Immature natural killer cell (primary cell): ENCODE measurements at places on chromosomes 11 and 22. TPM values are rescaled to one million over a fixed set of nuclear protein-coding genes. Genes with fewer than 3 reads are reported as not detected.

Gene RBMXL2
- polyA plus RNA-seq, result not detected

DNA sequence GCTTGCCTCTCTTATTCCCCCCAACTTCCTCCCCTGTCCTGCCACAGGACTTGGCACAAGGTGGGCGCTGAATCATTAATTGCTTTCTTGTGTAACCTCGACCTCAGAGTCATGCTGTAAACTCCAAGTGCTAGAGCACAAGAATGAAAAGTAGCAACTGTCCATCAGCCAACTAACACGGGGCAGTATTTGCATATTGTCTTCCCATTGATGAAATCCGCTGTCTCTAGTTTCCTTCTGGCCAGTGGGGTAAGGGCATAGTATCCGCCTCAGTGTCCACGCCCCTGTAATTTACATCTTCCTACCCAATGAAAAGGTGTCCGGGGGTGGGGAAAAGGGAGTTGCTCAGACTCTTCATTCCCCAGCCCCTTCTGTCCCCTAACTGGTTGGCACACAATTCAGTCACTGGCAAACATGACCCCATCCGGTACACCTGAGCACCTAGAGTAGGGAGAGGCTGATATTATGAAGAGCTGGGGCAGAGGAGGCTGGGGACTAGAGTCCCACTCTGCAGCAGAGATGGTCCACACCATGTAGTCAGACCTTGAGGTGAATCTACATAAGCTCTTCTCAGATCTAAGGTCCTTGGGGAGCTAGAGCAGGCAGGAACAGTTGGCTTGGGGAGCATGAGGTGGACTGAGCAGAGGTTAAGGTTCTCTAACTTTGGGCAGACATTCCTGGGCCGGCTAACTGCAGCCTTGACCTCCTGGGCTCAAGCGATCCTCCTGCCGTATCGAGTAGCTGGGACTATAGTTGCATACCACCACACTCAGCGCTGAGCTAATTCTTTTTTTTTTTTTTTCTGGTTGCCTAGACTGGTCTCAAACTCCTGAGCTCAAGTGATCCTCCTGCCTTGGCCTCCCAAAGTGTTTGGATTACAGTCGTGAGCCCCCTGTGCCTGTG is 6.8 kb upstream of the GGA1 start:
- peaks cover 2% of the 10 kb centered on the region for H3K27me3 ChIP-seq
- no peak overlapping the region for H3K27ac ChIP-seq
- DNase-seq, result no peak
- no peak overlapping the region for H3K4me3 ChIP-seq
- peaks cover 17% of the 10 kb centered on the region for H3K4me1 ChIP-seq

DNA sequence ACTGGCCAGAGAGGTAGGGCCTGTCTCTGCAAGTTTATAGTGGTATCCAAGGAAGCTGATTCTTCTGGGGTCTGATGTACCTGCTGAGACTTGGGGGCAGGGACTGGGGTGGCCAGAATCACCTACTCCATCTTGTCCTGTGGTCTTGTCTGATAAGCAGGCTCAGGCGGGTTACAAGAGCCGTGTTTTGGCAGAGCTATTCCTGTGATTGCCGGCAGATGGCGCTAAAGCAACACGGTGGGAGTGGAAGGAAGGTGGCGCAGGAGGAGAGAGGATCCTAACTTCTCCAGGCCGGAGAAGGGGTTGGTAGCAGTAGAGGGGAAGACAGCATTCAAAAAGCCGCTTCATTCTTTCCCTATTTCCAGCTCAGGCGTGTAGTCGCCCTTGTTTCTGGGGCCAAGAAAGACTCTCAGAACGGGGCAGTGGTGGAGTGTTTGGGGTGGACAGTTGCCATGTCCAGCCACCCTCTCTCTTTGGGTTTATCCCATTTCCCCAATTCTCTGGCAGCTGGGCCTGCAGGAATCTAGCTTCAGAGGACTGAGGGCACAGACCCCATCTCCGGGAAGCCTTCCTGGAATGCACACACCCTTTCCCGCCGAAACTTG is 15.1 kb downstream of the CHRM1 start:
- H3K4me3 ChIP-seq, result no peak overlapping the region
- H3K36me3 ChIP-seq, result no peaks in the 10 kb centered on the region
- H3K27me3 ChIP-seq, result peaks cover 6% of the 10 kb centered on the region
- H3K4me1 ChIP-seq, result no peaks in the 10 kb centered on the region

GRCh38 chr11:123700772-123701171 is 40.7 kb downstream of the ZNF202 start:
- no peaks in the 10 kb centered on the region for H3K4me1 ChIP-seq
- H3K27me3 ChIP-seq, result peaks cover 20% of the 10 kb centered on the region
- H3K4me3 ChIP-seq, result no peak overlapping the region
- no peaks in the 10 kb centered on the region for H3K36me3 ChIP-seq
- H3K27ac ChIP-seq, result no peak overlapping the region

DNA sequence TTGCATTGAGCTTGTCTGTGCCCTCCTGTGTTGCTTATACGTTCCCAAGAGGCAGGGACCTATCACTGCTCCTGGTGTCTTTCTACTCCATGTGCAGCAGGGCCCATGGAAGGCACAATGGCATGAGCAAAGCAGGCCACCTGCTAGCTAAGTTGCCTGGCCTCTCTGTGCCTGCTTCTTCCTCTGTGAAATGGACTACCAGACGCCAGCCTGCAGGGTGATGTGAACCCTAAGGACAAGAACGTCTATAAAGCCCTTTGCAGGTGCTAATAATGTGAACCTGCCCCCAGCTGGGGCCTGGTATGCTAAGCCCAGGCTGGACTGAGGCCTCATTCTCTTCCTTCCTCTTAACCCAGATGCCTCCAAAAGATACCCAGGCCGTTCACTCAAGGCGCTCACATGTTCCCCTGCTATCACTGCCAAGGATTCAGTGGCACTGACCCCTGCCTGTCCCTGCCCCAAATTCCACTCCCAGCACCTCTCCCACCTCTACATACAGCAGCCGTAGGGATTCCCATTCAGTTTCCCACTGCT is 4.0 kb downstream of the GUCD1 start:
- peaks cover 4% of the 10 kb centered on the region for H3K27me3 ChIP-seq
- no peak for DNase-seq
- H3K36me3 ChIP-seq, result peaks cover 15% of the 10 kb centered on the region
- no peak overlapping the region for H3K27ac ChIP-seq

Gene ANGPTL5
- not detected for polyA plus RNA-seq

Gene PYGM
- 1.1 TPM for polyA plus RNA-seq

DNA sequence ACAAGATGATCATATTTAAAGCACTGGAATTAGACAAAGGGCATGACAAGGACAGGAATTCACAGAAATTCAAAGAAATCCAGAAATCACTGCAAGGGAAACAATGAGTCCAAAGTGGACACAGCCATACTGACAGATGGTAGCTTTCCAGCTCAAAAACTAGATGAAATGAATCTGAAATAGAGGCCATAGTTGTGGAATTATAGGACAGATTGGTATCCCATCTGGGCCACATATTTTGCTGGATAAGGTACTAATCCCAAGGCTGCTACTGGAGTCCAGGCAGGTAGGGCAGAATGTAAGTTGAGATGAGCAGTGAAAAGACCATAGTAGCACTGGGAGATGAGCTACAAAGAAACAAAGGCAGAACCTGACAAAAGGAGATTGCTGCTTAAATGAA is 258.3 kb upstream of the ANO3 start:
- no peak overlapping the region for H3K27ac ChIP-seq
- H3K27me3 ChIP-seq, result peaks cover 1% of the 10 kb centered on the region
- DNase-seq, result no peak
- no peak overlapping the region for H3K4me3 ChIP-seq

Gene THY1
- polyA plus RNA-seq, result not detected

GRCh38 chr22:40621309-40622151 is 15.0 kb downstream of the MRTFA start:
- H3K36me3 ChIP-seq, result peaks cover 7% of the 10 kb centered on the region
- no peak overlapping the region for H3K27ac ChIP-seq
- no peaks in the 10 kb centered on the region for H3K27me3 ChIP-seq
- no peak for DNase-seq

Gene KRTAP5-7
- not detected for polyA plus RNA-seq

DNA sequence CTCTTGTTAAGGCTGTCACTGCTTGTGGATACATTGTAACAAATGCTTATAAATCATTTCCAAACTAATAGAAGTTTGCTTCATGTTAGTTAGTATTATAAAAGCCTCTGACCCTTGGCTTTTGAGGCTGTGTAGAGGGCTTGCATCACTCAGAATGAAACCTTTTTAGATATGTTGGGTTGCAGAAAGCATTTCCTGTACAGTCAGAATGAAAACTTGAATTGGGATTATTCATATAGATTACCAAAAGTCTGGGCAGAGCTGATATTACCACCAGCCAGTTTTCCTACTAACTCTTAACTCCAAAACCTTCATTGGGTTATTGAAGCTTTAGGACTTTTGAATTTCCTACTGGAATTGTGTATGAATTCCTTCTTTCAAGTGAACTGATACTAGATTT is 12.0 kb downstream of the KMT2A start:
- no peak for DNase-seq
- H3K4me1 ChIP-seq, result peaks cover 78% of the 10 kb centered on the region
- H3K27me3 ChIP-seq, result peaks cover 2% of the 10 kb centered on the region
- peaks cover 3% of the 10 kb centered on the region for H3K36me3 ChIP-seq
- H3K27ac ChIP-seq, result peak overlapping the region; percentile 13

Gene GAL3ST3
- not detected for polyA plus RNA-seq

DNA sequence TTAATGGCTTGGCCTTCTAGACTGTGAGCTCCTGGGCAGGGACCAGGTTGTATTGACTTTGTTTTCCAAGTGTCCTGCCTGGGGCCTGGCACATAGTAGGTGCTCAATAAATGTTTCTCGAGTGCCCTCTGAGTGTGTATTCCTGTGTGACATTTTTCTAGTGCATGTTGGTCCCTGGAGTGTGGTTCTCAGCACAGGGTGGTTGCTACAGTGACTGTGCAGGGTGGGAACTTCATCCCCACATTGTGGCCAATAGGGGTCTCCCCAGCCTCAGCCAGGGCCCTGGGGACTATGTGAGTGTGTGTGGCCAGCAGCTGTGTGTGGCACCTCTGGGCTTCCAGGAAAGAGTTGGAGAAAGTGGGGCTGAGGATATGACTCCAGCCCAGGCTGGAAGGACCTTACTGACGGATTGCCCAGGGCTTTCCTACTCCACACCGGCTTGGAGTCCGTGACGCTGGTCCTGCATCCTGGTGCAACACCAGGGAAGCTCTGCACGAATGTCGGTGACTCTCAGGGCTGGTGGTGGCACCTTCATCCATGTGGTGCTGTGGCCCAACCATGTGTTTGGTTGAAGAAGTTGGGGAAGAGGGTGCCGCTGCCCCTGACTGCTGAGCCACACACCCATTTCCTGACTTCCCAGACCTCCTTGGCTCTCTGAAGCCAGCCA is 9.0 kb upstream of the MARK2 start:
- H3K27me3 ChIP-seq, result peaks cover 3% of the 10 kb centered on the region
- H3K27ac ChIP-seq, result no peak overlapping the region
- no peak overlapping the region for H3K4me3 ChIP-seq
- H3K36me3 ChIP-seq, result peaks cover 4% of the 10 kb centered on the region
- DNase-seq, result no peak
- no peaks in the 10 kb centered on the region for H3K4me1 ChIP-seq

DNA sequence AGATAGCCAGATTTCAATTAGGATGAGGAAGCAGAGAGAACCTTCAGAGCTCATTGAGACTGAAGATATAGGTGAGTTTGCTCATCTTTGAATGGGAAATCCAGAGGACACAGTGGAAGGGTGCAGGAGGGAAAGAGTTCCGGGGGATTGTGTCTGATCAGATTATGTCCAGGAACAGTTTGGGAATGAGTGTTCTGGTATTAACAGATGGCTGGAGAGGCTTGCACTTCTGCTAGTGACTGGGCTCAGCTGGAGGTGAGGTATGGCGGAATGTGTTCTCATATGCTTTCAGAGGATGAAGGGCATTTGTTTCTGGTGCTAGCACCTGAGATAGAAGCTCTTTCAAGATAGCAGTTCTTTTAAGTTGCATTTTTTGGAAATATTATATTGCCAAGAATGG is 27.6 kb downstream of the ALKBH3 start:
- H3K36me3 ChIP-seq, result peaks cover 36% of the 10 kb centered on the region
- H3K27ac ChIP-seq, result no peak overlapping the region
- no peaks in the 10 kb centered on the region for H3K27me3 ChIP-seq
- H3K4me3 ChIP-seq, result no peak overlapping the region
- H3K4me1 ChIP-seq, result peaks cover 28% of the 10 kb centered on the region

DNA sequence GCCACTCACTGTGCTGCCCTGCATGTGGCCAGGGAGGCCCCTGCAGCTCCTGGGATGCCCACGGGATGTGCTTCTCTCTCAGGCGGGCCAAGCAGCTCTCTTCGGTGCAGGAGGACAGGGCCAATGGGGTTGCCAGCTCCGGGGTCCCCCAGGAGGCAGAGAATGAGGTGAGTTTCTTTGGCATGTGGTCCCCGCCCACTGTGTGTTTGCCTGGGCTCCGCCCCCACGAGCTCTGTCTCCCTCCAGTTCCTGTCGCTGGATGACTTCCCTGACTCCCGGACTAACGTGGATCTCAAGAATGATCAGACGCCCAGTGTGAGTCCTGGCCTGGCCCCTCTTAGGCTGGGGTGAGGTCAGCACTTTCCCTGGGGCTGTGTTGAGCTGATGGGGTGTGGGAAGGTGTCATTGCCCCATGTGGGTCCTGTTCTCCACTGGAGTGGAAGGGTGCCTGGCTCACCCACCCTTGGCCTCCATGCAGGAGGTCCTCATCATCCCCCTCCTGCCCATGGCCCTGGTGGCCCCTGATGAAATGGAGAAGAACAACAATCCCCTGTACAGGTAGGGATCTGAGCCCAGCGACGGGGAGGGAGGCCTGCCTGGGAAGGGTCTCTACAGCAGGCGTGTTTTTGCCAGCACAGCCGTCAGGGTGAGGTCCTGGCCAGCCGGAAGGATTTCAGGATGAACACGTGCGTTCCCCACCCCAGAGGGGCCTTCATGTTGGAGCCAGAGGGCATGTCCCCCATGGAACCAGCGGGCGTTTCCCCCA is 7.7 kb downstream of the SCO2 start:
- no peaks in the 10 kb centered on the region for H3K36me3 ChIP-seq
- no peak for DNase-seq
- peaks cover 4% of the 10 kb centered on the region for H3K27me3 ChIP-seq
- no peak overlapping the region for H3K4me3 ChIP-seq
- no peak overlapping the region for H3K27ac ChIP-seq

GRCh38 chr11:34798985-34799384 is 117.2 kb downstream of the APIP start:
- DNase-seq, result no peak
- no peaks in the 10 kb centered on the region for H3K36me3 ChIP-seq
- H3K27me3 ChIP-seq, result peaks cover 3% of the 10 kb centered on the region
- H3K4me1 ChIP-seq, result no peaks in the 10 kb centered on the region

Gene SLC5A1
- polyA plus RNA-seq, result not detected

Gene APOL5
- polyA plus RNA-seq, result not detected

Gene TSSK2
- polyA plus RNA-seq, result not detected

Gene SPTBN2
- polyA plus RNA-seq, result not detected

Gene LIF
- polyA plus RNA-seq, result 0.29 TPM

GRCh38 chr11:66106786-66107599 is 36.9 kb downstream of the PACS1 start:
- H3K27me3 ChIP-seq, result no peaks in the 10 kb centered on the region
- no peak for DNase-seq
- H3K27ac ChIP-seq, result peak overlapping the region; percentile 80

Gene PATE2
- polyA plus RNA-seq, result not detected
